Fibroblast of mammary gland (primary cell): ENCODE measurements at places on chromosomes 3 and 15.

DNA sequence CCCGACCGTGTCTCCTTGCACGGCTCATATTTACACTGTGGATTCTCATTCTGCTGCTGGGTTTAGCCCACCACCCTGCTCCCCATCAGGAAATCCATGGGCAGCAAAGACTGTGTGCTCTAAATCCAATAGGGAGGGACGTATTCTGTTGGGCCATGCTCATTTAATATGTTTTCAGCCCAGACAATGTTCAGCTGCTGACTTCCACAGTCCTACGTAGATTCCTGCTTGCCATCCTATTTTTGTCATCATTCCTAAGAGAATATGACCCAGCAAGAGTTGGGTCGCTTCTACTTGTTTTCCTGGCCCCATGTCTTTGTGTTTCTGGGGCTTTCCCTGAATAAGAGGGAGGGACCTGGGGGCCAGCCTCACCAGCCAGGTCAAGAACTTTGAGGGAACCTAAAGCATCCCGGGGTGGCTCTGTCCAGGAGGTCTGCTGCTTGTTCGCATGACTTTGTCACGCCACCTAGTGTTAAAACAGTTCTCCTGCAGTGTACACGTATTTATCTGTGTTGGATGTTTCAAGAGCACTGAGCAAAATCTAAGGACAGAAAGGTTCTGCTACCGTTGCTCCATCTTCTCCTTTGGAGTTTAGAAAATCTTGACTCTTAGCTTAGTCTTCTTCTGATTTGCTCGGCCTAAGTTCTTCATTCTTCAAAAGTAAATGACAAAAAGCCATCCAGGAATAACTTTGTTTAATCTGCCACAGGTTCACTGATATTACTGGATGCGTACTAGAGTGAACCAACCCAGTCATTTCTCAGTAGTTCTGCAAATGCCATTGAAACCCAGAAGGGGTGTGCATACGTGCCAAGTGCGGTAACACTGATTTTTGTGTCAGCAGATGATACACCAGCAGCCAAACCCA, 79.8 kb upstream of the NR2E3 start:
- peak; percentile 79 for DNase-seq

DNA sequence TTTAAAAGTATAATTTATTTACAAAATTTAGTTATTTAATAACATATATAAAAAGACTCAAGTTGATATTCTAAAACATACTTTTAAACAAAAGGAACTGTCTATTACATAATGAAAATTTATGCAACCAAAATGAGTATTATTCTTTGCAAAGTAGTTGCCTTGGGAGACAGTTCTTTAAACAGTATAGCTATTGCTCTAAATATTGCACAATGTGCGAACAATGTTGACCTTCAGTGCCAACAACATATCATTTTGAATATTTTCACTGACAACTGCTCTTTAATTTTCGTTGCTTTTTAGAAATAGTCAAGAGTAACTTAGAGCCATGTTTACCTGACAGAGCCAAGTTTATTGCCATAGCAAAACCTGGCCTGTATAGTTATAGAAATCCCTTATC, 124.9 kb downstream of the ZBTB20 start:
- no peak for DNase-seq

- DNase-seq: peak; percentile 97
Measured at GRCh38 chr3:132543011-132543739, 53.9 kb upstream of the ACKR4 start.

- DNase-seq: peak; percentile 15
Measured at GRCh38 chr3:116579840-116580239, 129.7 kb upstream of the TUSC7 start.

DNA sequence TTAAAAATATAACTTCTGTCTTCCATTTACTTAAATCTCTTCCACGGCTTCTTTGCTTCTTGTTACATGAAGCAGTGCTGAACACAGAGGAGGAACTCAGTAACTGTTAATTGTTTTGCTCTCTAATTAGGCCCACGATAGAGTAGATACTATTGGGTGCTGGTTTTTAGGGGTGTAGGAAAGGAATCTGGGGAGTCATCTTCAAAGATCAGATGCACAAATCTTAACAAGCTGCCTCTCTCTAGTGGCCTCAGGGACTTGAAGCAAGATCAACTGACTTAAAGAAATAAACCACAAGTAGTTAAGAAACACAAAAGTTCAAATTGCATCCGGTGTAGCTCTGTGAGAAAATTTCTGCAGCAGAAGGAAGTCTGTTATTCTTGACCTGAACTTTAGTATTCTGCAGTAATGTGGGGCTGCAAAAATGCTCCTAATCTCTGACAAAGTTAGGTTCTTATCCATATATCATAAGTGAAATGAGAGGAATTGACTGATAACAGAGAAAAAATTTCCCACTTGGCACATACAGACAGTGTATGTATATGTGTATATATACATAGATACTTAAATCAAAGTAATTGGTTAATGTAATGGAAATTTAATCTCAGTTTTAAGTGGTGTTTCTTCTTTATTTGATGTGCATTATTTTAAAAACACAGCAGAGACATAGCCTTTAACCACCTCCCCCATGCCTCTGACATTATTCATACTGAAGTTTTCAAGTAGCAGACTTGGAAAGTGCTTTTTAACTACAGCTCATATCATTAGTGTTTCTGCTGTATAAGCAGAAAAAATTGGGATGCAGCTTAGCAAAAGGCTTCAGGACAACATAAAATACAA, 51.8 kb downstream of the CHST2 start:
- DNase-seq: peak; percentile 68

DNA sequence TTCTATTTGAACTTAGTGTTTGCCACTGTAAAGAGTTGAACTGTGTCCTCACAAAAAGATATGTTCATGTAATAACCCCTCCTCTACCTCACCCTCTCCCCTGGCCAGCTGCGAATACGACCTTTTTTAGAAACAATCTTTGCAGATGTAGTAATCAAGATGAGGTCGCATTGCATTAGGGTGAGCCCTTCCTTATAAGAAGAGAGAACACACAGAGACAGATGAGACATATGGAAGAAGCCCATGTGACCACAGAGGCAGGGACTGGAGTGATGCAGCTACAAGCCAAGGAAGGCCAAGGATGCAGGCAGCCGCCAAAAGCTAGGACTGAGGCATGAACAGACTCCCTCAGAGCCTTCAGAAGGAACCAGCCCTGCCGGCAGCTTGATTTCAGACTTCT, 27.6 kb downstream of the GPR176 start:
- peak; percentile 44 for DNase-seq

DNA sequence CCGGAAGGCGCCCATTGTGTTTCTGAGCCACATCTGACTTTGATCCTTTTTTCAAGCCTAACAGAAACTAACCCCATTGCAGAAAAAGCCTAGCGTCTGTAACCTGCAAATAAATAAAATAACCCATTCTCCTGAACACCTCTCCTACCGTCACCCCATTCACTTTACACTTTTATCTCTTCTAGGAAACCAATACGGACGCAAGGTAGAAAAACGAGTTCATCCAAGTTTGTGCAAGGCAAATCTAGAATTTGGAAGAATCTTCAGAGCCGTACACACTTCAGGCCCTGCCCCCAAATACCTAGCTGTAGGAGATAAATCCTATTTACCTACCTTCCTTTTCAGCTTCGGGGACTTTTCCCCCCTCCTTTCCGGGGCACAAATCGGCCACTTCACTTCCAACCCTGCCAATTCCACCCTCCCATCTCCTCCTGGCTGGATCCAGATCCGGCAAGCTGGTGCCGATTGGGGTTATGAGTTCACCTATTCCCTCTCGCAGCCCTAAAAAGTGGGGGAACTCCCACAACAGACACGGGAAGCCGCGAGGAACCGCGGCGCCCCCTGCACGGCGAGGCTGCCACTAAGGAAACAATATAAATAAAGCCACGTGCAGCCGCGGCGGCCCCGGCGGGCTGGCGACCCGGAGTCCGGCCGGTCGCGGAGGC, 987 bp downstream of the PRTG start:
- DNase-seq: no peak

DNA sequence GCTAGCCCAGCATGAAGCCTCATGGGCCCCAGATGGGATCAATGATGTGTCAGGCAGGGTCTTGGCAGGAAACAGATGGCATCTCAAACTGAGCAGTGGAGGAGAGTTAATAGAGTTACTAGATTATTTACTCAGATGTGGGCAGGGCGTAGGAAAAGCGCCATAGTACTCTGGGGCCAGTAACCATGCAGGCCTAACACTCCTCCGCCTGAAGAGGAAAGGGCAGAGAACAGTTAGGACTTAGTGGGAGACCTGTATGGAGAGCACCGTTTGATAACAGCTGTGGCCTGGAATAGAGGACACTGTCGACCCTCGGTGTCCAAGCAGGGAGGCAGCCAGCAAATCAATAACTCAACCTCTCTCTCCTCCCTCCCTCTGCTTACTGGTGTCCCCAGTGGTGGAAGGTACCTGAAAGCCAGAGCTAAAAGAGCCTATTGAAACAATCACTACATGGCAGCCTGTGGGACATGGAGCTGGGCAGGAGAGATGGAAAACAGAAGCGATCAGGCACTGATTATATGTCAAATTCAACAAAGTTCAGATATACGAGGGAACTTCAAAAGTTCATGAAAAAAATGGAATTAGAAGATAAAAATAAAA, 111.4 kb upstream of the CCNL1 start:
- DNase-seq: no peak

DNA sequence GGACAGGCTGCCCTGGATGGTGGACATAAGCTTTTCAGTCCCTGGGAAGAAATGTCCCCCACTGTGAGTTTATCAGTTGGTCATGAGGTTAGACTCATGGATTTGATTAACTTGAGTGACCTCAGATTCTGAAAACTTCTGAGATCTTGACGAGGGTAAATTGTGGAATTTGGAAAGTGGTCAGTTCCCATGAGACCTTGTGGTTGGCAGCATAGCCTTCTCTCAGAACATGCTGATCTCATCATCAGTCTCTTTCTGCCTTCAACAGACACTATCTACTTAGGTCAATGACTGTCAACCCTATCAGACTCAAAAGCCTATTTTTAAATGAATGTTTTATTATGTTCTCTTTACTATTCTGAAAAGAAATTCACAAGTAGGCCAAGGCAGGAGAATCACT, 45.6 kb upstream of the NDUFB4 start:
- DNase-seq: peak; percentile 94

DNA sequence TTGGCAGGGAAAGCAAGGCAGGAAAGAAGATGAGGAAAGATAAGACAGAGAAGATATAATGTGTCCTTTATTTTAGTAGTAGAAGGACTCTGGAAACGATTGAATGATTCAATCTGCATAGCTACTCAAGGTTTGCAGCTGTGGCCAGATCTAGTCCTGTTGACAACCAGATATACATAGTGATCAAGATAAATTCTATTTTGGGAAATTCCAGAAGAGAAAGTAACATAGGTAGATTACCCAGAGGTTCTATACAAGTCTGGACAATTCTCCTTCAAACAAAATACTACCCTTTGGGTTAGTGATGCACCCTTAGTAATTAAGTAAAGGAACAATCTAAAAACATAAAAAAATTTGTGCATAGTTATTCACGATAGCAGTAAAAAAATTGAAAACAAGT, 9.4 kb downstream of the TERC start:
- no peak for DNase-seq

GRCh38 chr3:134696155-134696554, 45.3 kb upstream of the KY start:
- DNase-seq: no peak

DNA sequence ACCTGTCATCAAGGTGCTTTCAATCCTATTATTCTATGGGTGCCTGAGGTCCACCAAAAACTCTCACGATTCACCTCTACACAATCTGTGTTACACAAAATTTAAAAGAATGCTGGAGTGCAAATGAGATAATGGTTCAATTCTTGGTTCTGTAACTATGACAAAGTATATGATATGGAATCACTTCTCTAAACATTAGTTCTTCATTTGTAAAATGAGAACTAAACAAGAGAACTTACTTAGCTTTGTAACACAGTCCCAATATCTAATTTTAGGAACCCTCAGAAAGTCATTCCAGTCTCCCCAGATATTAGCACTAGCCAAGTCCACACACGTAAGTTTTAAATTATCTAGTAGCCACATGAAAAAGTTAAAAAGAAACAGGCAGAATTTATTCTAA, 111.5 kb downstream of the TBL1XR1 start:
- DNase-seq: no peak

- no peak for DNase-seq
Measured at GRCh38 chr3:154398084-154398967, 31.7 kb downstream of the GPR149 start.

- no peak for DNase-seq
Measured at GRCh38 chr3:83092521-83093221, 1331.2 kb upstream of the GBE1 start.

DNA sequence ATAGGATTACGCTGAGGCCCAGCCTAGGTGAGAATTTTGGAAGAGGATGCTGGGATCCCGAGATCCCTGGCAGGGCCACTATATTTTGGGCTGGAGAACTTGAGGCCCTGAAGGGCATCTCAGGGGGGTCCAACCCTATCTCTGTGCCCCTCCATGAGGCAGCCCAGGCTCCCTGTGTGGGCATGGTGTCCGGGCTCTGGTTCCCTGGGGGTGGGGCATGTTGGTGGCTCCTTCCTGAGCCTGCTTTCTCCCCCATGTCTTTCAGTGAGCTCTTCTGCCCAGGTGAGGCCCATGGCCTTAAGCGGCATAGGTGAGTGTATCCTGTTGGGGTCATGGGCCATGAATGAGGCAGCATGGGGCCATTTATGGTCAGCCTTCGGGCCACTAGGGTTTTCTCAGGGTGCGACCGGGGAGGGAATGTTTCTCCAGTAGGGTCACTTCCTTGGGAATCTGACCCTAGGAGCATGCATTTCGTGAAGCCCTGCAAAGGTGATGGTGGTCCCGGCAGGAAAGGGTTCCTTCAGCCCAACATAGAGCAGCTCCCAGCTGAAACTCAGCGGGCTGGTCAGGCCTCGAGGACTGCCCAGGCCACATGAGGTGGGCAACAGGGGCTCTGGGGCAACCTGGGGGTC, 191.3 kb downstream of the UBE3A start:
- no peak for DNase-seq

DNA sequence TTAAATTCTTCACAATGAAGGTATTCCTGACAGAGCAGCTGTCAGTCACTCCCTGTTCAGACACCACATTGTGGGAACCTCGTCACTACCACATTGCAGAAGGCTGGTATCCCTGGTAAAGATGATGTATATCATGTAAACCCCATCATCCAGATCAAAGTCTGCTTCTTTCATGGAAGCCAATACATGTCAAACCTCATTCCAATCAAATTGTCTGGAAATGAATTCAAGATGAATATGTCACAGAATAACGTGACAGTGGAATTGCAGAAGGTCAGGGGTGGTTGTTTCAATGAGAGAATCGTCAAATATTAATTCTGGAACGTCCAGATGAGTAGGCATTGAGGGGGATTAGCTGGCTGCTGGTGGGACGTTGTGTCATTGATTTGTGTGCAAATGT, 4.2 kb downstream of the ZIC4 start:
- no peak for DNase-seq

DNA sequence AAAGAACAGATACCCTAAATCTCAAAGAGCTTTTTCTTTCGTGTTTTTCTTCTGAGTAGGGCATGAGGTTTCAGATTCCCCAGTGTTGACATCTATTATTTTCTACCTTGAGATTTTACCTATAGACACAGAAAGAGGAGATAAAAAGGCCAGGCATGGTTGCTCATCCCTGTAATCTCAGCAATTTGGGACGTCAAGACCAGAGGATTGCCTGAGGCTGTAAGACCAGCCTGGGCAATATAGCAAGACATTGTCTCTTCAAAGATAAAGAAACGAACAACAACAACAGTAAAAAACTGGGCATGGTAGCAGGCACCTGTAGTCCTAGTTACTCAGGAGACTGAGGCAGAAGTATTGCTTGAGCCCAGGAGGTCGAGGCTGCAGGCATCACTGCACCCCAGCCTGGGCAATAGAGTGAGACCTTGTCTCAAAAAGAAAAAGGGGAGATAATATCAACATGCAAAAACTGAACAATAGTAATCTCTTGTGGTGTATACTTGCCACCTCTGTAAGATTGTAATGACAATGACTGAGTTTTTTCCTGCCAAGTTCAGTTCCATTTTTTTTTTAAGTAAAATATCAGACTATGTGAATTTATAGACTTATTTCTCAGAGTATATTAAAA, 71.3 kb downstream of the MBNL1 start:
- DNase-seq: no peak
